ENCODE measurements at places on chromosomes 12 and 14.

DNA sequence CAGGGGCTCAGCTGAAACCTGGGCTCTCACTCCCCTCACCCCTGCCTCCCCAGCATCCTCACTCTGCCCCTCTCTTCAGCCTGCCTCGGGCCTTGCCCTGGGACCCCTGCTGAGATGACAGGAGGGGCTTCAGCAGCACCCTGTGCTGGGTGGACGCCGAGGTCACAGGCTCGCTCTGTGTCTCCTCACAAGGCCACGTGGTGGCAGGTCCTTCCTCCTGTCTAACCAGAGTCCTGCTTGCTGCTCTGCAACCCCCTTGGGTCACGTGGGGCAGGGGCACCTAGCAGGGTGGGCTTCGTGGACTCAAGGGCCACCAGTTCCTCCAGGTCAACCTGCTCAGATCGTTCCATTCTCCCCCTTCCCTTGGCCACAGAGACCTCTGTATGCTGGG, 90.4 kb downstream of the TMEM121 start:
- no peak for DNase-seq

DNA sequence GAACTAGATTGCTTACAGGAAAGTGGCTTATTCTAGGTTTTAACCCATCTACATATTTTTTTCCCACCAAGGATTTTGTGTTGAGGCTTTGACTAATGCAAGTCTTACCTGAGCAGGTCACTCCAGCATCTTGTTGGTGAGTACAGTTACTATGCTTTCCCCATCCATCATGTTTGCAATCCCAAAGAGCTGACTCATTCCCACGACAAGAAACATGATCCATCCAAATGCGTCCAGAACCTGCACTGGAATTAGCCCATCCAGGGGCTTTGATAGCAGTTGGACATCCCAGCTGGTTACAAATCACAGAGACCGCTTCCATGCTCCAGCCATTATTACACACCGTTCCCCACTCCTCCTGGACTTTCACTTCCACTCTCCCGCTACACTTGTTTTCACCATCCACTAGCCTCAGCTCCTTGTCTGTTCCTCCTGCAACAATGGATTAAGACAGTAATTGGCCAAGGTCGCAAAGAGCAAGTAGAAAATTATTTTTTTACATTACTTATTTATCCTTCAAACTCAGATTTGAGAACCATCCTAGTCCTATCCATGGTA, 2.5 kb downstream of the CD163 start:
- DNase-seq, result no peak

DNA sequence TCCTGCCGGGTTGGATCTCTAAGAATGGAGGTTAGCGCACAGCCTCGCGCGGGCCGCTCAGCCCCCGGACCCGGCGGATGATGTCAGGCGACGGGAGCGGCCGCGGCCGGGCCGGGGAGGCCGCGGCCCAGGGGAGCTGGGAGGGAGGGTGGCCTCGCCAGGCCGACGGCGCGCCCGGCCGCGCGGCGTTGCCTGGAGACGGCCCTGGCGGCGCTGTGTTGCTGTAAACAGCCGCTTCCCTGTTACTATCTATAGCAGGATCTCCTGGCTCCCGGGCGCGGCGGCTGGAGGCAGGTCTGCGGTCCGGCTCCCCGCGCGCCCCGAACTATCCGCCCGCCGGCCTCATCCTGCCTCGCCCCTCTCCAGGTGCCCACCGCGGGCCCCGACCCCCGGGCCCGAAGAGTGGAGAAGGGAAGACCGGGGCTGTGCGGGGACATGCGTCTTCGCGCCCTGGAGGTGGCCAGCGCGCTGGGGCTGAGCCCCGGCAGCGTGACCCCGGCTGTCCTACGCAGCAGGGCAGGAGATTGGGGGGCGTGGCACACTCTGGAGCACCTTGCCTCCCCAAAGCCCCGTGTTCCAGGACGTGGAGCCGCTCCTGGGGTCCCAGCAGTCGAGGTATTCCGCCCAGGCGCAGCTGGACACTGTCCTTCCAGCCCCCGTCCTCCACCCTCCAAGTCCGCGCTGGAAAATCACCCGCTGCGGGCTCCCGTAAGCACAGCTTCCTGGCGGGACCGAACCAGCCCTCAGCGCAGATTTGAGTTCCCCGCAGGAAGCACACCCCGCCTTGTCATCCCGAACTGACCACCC, 1.4 kb upstream of the FOS start:
- DNase-seq, result peak; percentile 83

DNA sequence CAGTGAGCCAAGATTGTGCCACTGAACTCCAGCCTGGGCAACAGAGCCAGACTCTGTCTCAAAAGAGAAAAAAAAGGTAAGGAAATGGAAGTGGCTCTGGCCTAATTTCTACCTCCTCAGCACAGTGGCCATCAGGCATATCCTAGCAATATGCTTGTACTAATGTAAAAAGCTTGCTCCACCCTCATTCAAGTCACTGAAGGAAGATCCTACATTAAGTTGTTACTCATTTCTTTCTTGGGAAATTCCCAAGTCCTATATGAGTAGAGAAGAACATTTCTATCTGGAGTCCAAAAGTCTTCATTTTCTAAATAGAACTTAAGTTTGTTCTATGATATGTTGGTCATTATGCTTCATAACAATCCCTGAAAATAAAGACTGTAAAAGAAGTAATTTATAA, 67.3 kb upstream of the HOXC13 start:
- DNase-seq, result no peak

DNA sequence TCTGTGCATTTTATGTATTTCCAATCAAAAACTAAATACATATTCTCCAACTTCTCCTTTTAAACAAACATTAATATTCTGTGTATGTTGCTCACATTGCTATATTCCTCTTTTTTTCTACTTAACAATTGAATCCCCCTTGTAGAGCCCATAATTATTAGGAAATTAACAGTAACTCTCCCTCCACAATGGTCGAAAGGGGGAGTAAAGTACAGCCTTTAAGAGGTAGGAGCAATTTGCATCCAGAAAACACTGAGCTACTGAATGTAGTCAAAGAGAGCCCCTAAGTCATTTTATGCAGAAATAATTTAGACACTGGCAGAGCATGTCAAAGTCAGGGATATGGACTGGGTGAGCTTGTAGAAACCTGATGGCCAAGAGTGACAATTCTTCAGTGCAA, 57.2 kb upstream of the SCN8A start:
- DNase-seq, result no peak

- no peak for DNase-seq
Observed at GRCh38 chr12:67920413-67920812, 68.8 kb upstream of the IFNG-AS1 start.

- no peak for DNase-seq
Observed at GRCh38 chr14:33631021-33631420, 319.9 kb downstream of the EGLN3 start.

DNA sequence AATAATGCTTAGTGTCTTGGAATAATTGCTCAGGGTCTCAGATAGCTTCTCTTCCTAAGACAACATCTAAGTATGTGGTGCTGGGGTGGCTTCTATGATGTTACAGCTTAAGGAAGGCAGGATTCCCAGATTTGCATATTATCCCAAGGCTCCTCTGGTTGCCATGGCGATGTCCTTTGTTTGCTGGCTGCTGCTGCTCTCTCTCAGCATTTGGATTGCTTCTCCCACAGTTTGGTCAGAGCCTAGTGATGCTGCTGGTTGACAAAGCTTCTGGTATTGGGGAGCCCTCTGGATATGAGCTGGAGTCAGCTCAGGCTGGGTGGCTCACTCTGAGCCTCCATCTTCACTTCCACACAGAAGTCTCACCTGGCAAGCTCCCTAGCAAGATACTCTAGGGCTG, 56.4 kb upstream of the FBXO33 start:
- DNase-seq, result no peak

GRCh38 chr14:67491285-67491684, 2.8 kb upstream of the TMEM229B start:
- DNase-seq, result no peak

- DNase-seq, result no peak
Observed at GRCh38 chr12:103573185-103573584, 13.9 kb upstream of the STAB2 start.

GRCh38 chr14:64841121-64841651, 38.5 kb downstream of the SPTB start:
- DNase-seq, result peak; percentile 63

Data from K562 (cell line).